ENCODE measurements at places on chromosomes 16 and 17.

DNA sequence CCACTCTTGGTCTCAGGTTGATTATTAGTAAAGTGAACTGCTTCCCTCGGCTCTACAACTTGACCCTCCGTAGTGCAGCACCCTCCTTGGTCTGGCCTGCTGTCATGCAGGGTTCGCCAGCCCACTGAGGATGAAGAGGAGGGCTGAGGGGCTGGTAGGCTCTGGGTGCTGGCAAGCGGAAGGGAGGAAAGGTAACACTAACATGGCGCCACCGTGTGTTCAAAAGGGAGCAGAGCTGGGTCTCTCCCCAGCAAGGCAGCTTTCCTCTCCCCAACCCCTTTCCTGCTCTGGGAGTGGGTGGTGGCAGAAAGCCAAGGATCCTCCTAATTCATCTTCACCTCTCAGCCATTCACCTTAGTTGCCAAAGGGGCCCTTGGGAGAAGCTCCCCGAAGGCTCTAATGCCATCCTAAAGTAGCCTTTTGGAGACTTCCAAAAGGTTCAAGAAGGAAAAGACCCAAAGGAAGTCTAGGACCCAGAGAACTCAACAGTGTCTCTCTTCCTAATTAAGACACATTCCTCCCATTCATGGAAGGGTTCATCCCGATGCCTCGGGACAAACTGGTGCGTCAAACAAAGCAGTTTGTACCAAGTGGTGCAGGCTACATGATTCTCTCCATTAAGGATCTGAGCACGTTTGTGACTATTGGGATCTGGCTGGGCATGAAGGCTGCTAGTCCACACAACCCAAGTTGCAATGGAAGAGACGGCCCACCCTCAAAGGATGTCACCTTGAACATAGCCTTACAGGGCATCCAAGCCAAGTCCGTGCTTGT, 90.8 kb upstream of the TOB1 start:
- DNase-seq, result peak; percentile 71

- DNase-seq, result no peak
Measured at GRCh38 chr16:3488801-3489200, 6.5 kb downstream of the C16orf90 start.

GRCh38 chr16:59391617-59392364, 657.7 kb upstream of the GOT2 start:
- DNase-seq, result no peak

GRCh38 chr17:63587770-63588169, 12.9 kb upstream of the TACO1 start:
- no peak for DNase-seq

GRCh38 chr16:66856801-66857200, 12.6 kb downstream of the CA7 start:
- no peak for DNase-seq

DNA sequence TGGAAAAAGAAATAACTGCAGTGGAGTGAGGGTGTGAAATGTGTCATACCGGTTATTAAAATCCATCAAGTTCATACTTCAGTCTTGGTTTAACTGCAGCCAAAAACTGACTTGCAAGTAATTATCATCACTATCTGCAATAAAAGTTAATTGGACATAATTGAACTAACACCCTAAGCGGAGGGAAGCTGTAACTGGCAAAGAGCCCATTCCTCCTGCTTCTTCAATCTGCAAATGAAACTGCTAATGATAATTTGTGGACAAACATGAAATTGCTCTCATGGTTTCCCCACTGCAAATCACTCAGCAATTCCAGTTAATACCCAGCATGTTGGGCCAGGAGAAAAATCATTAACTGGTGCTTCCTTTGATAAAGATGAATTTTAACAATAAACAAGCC, 46.5 kb downstream of the FAM222B start:
- DNase-seq, result no peak

GRCh38 chr16:30658731-30659506, 688 bp downstream of the FBRS start:
- peak; percentile 92 for DNase-seq

- DNase-seq, result no peak
Measured at GRCh38 chr17:71527311-71527710, 593.5 kb upstream of the SOX9 start.

DNA sequence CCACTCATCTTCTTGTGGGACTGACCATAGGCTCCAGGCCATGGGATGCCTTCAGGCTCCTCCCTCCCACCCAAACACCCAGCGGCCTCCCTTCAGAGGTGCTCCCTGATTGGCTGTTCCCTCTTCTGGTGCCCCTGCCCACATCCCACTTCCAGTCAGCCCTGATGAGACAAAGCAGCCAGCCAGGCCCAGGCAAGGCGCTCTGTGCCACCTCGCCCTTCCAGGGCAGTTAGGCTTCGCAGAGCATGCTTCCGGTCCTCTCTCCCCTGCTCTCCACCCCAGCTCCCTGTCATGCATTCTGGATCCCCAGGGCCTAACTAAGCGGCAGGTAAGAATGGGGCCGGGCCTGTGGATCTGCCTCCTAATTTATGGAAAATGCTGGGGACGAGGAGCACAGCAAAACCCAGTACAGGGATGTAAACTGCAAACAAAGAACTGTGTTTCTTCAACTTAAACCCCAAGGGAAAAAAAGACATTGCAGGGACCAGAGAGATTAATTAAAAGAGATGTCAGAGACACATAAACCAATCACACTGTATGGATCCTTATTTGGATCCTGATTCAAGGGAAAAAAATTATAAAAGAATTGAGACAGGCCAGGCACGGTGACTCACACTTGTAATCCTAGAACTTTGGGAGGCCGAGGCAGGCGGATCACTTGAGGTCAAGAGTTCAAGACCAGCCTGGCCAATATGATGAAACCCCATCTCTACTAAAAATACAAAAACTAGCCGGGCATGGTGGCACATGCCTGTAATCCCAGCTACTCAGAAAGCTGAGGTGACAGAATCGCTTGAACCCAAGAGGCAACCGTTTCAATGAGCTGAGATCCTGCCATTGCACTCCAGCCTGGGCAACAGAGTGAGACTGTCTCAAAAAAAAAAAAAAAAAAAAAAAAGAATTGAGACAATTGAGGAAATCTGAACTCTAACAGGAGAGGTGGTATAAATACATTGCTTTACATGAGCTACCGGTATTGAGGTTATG, 26.0 kb downstream of the ZDHHC7 start:
- no peak for DNase-seq

DNA sequence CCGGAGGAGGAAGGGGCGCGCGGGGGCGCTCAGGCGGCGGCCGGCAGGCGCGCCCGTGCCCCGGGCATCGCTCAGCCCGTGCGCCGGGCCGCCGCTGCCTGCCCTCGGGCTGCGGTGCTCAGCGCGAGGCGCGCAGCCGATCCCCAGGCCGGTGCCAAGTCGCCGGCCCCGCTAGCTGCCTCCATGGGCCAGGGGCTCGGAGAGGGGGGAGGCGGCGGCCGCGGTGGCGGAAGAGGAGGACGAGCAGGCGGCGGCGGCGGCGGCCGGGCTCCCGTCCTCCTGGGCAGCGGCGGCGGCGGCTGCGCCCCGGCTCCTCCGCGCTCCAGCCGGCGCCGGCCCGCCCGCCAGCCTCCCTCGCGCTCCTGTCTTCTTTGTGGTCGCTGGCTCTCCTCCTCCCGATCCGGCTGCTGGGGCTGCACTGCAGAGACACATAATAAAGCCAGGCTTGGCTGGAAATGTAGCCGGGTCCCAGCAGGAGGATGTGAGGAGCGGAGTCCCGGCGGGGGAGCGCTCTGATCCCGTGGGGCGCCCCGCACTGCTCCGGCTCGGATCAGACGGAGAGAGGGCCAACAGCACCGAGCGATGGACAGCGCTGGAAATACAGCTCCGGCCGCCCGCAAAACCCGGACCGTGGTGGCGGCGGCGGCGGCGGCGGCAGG, 889 bp upstream of the ZNF423 start:
- peak; percentile 62 for DNase-seq

GRCh38 chr16:88548985-88549384, 21.2 kb upstream of the ZC3H18 start:
- no peak for DNase-seq

- no peak for DNase-seq
Measured at GRCh38 chr16:17965133-17965900, 371.2 kb downstream of the NPIPA8 start.

DNA sequence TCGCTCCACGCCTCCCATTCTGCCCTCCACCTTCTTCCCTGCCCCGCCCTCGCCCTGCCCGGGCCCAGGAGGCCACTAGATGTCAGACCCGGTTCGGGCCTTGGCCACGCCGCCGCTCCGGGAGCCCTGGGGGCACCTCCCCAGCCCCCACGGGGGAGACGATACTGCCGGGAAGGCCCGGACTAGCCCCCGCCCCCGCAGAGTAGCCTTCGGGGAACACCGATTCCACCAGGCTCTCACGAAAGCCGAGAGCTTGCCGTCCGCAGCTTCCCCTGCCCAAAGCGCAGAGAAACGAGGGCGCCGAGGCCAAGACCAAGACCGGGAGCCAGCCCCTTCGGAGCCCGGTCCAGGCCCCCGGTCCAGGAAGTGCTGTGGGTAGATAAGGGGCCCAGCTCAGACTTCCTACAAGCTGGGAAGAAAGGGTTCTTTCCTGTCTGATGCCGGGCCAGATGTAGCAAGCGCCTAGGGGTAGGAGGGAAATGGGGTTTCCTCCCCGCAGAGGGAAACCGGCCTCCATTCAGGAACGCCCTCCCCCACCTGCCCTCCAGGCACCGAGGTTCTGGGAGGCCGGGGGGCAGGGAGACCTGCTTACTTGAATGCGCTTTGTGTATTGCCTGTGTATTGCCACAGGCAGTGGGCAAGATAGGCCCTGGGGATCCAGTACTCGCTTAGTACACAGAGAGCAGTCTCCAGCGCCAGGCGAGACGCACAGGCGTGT, 806 bp upstream of the CYB561 start:
- DNase-seq, result no peak

DNA sequence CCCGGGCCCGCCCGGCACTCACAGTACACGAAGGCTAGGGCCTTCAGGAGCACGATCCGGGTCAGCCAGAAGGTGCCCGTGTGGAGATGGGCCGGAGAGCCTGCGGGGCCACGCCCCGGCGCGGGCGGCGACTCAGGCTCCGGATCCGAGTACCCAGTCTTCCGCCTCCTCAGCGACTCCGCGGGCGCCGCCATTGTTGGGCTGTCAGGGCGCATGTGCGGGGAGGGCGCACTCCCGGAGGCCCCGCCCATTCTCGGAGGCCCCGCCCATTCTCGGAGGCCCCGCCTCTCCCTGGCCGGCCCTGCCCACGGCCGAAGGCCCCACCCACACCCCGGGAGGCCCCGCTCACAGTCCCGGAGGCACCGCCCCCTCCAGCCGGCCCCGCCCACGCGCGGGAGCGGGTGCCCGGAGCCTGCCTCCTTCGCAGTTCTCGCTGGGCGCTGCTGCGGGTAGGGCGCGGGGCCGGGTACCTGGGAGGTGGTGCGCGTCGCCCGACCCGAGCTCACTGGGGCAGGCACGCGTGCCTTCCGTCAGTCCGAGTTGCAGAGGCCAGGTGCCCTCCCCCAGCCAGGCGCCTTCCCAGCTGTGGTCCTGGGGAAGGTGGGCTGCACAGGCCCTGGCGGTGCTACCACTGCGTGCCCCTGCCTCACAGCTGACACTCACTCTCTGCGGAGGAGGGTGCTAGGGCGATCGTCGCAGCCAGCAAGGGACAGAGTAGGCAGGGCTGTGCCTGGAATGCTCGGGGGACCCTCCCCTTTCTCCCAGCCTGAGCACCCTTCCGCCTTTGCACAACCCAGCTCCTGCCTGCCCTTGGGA, at the start of gene LMF1:
TSS of gene LMF1 (minus strand) at position 219 of the 816 bp plus-strand sequence. CDS start at position 215, 4 bp downstream.
- DNase-seq, result peak; percentile 99

DNA sequence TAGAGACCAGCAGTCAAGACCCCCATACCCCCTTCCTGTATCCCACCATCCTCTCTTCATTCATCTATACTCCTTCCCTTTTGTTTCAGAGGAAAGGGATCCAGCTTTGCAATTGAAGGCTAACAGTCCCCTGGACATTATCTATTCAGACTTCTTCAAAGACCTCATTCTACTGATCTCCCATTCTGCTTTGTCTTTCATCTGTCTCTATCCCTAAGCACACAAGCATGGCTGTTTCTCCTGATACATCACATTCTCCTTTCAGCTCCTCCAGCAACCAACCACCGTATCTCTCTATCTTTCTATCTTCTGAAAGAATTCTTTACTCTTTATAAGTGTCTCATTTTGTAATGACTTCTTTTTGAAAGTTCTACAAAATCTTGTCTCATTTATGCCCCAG, 9.7 kb upstream of the ARHGAP17 start:
- no peak for DNase-seq

- no peak for DNase-seq
Measured at GRCh38 chr16:88736088-88736487, 29.8 kb downstream of the CTU2 start.

- no peak for DNase-seq
Measured at GRCh38 chr17:35588196-35588920, 1.2 kb downstream of the AP2B1 start.

- DNase-seq, result no peak
Measured at GRCh38 chr17:44400226-44400847, 10.9 kb upstream of the ITGA2B start.

DNA sequence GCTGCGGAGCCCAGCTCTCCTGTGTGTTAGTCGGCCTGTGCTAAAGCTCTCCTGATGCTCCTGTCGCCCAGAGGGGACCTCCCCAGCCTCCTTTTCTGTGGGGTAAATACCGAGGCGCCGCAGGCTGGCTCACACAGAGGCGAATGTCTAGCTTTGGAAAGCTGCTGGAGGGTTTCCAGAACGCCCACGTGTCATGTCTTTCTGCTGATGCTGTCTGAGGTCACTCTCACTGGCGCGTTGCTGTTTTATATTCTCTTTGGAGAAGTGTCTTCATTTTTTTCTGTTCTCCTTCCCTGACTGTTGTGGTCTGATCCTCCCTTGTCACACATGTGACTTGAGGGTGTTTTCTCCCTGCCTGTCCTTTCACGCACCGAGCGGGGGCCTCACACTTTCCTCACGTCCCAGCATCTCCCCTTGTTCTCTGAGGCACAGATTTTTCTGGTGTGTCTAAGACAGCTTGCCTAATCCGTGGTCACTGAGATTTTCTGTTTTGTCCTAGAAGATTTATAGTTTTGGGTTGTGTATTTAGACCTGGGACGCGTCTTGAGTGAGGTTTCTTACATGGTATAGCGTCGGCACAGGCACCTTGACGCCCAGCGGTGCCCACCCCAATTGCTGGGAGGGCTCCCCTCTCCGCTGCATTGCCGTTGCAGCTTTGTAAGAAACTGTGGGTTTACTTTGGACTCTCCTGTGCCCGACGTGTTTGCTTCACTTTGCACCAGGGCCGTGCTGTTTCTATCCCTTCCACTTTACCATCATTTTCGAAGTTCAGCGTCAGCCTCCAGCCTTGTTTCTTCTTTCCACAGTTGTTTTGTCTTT, 92.1 kb upstream of the ZNF750 start:
- DNase-seq, result peak; percentile 62

- DNase-seq, result no peak
Measured at GRCh38 chr17:75664099-75664549, 2.8 kb downstream of the RECQL5 start.

- DNase-seq, result no peak
Measured at GRCh38 chr17:49633762-49634484, 44.0 kb downstream of the SPOP start.

GRCh38 chr17:70896843-70897242, 727.5 kb downstream of the KCNJ2 start:
- DNase-seq, result no peak

DNA sequence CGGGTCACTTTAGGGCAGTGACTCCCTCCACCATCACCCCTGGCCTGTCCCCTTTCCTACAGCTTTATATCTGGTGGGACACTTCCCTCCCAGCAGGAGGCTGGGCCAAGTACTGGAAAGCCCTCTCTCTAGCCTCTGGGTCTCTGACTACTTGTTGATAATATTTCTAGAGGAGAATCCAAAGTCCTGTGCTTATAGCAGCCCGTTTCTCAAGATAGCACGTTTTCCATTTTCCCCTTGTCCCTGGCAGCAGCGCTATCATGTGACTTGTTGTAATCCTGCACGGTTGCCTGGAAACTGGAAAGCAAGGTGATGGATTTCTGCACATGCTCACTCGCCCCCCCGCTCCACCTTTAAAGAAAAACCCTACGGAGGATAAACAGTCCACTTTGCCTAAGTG, 3.3 kb upstream of the AXIN2 start:
- peak; percentile 70 for DNase-seq

GRCh38 chr17:38451840-38452529, 23.7 kb downstream of the ARHGAP23 start:
- no peak for DNase-seq
